ENCODE measurements at places on chromosomes 11 and 22.

DNA sequence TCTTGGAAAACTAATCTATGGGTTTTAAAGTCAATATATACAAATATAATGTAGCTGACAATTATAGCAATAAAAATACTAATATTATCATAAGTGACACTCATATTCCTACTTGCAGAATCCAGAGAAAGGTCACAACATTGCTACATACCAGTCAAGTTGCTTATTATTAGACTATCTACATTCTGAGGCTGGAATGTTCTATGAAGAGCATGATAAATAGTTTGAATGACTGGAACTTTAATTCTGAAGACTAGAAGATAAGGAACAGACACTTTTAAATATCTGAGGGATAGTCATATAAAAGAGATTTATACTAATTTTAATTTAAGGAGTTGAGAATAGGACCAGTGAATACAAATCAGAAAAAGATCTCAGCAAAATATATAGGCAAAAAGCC is 146.0 kb downstream of the GUCY1A2 start:
- no peak for DNase-seq

DNA sequence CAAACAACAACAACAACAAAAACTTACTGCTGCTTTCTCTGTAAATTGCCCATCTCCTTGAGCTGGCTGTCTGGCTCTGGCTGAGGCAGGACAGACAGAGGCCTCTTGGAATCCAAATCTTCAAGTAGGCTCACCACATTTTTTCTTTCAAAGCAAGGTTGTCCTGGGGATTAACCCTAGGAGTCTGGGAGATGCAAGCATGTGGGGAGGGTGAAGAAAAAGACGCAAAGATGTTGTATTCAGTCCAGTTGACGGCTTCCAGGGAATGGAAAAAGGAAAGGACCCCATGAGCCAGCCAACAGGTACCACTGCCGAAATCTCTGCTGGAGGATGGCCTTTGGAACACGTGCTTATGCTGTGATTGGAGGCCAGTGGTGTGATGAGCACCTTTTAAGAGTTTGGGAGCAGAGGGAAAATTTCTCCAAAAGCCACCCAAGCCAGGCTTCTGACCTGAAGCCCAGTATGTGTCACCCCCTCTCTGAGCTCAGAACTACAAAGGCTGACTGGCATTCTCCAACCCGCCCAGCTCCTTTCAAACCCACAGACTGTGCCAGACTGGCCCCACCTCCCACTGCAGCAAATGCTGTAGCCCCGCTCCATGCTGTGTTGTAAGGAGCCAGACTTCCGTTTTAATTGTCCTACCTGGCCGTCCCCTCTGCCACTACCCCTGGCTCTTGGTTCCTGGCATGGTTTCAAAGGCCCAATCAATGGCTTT is 10.8 kb downstream of the BLID start:
- DNase-seq, result no peak

DNA sequence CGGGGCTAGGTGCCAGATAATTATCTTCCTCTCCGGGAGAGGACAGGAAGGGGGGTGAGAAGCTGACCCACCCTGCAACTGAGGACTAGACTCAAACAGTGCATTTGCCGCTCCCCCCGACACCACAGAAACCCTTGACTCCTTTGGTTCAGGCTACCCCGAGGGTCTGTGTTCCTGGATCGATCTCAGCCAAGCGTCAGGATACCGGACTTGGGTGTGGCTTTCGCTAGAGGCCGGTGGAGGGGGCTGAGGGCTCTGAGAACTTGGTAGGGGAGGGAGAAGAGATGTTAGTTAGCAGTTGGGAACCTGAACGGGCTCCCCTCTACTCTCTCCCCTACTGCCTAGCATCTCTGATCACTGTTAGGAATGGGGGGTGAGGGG is 840 bp downstream of the SEZ6L start:
- DNase-seq, result no peak

DNA sequence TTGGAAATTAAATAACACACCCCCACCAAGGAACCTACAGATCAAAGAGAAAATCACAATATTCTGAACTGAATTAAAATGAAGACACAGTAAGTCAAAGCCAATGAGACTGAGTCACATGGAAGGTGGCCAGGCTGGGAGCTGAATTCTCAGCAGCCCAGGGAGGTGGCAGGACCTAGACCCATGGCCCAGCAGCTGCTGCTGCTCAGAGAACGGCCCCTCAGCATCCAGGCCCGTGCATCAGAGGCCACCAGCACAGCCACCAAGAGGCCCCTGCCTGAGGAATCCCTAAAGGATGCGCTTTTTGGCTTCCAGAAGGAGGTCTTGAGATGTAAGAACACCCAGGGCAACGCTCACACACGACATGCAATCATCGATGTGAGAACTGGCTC is 35.0 kb downstream of the TBX1 start:
- DNase-seq, result no peak

DNA sequence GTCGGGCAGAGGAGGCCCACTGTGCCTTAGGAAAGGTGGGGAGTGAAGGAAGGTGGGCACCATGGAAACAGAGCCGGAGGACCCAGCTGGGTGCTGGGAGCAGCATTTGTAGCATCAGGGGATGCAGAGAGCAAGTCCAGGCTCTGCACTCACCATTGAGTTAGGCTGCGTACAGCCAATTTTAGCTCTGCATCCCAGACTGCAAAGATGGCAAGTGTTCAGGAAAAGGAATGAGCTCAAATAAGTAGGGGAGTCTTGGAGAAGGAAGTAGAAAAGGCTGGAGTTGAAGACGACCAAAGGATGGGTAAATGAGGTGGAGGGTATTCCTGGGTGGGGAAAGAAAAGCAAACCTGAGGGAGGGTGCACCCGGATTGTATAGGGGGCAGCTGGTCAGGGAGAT is 31.6 kb upstream of the ETS1 start:
- DNase-seq, result no peak

DNA sequence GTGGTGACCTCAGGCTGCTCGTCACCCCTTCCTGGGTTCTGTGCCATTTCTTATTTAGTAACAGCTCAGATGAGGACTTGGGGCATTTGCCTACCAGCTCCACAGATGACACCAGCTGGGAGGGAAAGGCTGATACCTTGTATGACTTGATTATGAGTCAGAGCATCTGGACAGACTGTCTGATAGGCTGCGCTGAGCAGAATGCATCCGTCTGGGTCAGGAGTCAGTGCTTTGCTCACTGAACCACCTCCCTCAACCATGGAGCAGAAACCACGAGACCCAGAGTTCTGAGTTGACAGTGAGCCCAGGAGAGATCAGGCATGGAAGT is 6.8 kb downstream of the ST14 start:
- DNase-seq, result peak; percentile 20

DNA sequence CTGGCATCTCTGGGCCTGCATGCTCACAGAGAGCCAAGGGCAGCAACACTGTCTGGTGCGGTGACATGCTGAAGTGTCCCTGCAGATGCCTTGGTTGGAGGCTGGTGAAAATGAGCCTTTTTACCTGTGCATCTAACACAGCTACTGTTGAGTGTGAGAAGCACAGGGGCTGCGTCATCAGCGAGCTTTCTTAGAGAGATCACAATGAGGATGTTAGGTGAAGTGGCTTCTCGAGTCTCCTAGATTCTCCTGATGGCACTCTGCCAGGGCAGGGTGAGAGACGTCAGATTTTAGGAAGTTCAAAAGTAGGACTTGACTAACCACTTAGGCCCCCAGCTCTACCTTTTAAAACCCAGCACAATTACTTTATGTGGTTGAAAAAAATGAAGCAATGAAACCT is 3.6 kb upstream of the SLC15A3 start:
- DNase-seq, result peak; percentile 68

Data from RPMI8226 (cell line).